ENCODE measurements at places on chromosomes 2 and 18.

DNA sequence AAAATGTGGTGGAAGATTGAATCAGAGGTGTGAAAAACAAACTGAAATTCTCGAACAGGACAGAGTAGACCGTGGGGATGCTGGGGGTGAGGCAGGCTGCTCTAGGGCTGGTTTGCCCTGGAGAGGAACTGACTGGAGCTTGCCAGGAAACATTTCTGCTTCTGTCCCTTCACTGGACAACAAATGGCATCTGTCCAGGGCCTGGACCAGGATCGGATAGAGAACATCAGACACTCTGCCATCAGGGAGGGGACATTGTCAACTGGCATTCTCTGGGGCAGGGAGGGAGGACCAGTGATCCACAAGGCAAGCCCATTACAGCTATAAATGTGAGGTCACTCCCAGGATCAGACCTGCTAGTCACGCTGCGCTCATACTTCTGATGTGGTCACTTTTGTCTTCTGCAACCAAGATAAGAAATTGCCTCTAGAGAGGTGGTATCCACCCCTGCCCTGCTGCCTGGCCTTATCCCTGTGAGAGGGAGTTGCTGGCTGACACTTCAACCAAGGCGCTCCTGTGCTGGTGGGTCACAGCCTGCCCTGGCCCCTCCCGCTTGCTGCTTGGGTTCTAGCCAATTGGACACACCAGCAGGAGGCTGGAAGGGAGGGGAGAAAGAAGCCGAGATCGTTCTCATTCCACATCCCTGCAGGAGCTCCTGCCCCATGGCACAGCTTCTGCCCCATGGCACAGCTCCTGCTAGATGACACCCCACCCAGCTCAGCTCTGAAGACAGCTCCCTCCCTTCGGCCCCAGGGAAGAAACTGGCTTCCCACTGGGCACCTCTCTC is 8.7 kb downstream of the NPPC start:
- DNase-seq, result no peak

GRCh38 chr18:28837100-28837499 is 660.2 kb upstream of the CDH2 start:
- DNase-seq, result no peak

DNA sequence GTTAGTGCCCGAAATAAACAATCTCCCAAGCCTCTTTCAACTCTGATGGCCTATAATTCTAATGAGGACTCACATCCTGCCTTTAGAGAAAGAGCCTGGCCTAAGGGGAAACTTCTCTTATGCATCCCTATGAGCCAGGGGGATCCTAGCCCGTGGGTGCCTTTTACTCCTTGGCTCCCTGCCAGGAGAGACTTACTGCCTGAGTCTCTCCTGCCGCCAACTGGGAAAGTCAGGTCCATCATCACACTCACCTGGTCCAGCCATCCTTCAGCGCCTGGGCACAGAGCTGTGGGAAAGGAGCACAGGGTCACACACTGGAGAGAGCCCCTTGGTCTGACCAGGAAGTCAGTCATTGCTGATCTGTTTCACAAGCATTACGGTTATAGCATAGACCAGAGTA is 24.1 kb downstream of the ENOSF1 start:
- no peak for DNase-seq

- DNase-seq, result no peak
Measured at GRCh38 chr2:144454466-144455287, 65.2 kb downstream of the ZEB2 start.

DNA sequence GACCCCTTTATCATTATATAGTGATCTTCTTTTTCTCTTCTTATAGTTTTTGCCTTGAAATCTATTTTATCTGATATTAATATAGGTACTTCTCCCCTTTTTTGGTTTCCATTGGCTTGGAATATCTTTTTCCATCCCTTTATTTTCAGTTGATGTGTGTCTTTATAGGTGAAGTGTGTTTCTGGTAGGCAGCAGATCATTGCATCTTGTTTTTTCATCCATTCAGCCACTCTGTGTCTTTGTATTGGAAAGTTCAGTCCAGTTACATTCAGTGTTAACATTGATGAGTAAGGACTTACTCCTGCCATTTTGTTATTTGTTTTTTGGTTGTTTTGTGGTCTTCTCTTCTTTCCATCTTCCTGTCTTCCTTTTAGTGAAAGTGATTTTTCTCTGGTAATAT is 133.4 kb downstream of the DIS3L2 start:
- DNase-seq, result no peak

DNA sequence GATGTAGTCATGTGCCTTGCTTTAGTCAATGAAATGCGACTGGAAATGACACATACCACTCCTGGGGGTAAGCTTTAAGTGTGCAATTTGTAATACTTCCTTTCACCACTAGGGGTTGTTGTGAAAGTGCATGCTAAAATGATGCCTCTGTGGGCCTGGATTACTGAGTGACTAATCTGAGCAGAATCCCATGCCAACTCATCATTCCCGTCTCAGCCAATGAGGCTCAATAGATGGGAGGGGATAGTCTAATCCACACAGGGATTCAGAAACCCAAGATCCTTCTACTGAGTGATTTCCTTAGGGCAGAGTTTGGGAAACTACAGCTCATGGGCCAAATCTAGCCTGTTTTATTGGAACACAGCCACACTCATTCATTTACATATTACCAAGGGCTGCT is 54.0 kb downstream of the HRH4 start:
- DNase-seq, result no peak

DNA sequence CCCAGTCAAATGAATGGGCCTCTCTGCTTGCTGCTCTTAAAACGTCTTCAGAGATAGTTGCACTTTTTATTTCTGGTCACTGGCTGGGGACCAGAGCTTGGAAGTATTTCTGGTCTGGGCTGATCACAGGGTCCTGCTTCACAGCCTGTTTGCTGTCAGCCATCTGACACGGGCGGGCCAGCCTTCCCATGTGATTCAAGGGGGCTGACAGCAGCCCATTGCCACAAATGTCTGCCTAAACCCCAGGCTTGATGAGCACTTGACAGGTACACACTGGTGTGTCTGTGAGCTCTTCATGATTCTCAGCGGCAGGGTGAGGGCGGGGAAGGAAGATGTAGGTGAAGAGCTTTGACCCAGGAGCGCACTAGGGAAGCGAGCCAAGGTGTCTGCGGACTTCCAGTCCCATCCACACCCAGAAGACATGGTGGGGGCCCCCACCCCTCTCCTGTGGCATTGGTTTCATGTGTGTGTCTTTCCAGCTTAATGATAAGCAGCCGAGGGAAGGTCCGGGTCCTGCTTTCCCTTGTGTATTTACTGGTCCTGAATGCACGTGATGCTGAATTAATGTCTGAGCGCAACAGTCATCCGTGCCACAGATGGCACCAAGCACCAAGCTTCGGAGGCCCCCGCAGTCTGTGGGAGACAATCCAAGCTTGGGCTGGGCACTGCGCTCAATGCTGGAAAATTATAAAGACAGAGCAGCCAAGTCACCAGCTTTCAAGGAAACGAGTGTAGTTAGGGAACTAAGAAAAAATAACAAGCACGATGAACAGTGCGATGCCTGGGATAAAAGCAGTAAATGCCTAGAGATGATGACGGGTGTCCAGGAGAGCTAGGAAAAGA is 73.3 kb downstream of the SH3BP4 start:
- DNase-seq, result peak; percentile 33

DNA sequence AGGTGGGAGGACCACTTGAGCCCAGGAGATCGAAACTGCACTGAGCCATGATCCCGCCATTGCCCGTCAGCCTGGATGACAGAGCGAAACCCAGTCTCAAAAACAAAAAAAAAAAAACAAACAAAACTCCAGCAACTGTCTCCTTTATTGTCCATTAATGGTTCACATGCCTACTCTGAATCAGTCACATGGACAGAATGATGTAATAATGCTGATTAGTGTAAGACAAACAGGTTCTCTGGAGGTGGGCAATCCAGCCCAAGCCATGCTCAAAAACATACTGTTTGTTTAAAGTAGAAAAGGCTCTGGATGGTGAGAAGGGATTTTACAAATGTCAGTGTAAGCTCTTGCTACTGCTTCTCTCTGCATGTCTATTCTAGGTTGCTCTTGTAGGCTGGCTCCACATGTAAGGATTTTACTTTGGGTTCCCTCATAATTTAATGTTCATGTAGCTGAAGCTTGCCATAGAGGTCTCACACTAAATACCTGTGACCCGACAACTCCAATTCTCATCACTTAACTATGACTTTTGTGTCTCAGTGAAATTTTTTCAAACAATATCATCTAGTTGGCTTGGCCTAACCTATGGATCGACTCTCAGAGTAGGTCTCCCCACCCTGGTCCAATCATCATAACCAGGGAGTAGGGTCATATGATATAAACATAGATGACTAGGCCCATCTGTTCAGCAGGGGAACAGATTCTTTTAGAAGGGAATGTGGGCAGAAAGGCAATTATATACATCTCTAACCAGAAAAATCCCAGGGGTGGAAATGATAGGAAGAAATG is 83.9 kb upstream of the SLC39A10 start:
- DNase-seq, result no peak

DNA sequence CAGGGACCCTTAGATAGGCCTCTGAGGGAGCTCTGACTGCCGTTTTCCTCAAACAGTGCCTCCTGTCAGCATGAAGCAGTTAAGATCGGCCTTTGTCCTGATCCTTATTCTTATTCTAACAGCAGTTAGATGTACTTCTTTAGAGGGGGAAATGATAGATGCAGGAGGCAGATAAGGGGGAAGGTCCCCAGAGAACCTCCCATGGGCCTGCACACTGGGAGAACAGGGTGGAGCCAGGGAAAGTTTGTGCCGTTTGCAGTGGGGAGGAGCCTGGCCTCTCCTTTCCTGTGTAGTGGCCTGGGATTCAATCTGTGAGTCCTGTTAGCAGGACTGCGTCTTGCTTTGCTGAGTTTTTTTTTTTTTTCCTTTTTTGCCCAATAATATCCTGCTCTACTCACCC is 7.9 kb upstream of the INPP4A start:
- no peak for DNase-seq

GRCh38 chr2:160141419-160141818 is 58.7 kb downstream of the ITGB6 start:
- no peak for DNase-seq

DNA sequence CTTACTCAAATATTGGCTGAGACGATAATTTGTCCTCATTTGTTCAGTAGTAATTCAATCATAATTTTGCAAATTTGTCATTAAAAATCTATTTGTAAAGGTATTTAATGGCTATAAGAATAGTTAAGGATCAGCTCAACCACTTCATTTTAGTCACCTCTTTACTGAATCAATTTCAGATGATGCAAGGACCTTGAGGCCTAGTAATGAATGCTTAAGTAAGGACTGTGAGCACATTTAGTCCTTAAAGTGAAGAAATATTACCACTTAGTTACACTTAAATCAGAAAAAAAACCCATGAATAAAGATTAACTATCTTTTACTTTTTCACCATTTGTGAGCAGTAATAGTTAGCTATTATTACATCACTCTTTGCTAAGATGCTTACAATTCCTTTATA is 778.9 kb downstream of the CCDC85A start:
- DNase-seq, result no peak

GRCh38 chr2:216549926-216550690 is 51.5 kb downstream of the RPL37A start:
- DNase-seq, result no peak

- DNase-seq, result no peak
Measured at GRCh38 chr2:162257425-162257824, 14.2 kb upstream of the FAP start.

DNA sequence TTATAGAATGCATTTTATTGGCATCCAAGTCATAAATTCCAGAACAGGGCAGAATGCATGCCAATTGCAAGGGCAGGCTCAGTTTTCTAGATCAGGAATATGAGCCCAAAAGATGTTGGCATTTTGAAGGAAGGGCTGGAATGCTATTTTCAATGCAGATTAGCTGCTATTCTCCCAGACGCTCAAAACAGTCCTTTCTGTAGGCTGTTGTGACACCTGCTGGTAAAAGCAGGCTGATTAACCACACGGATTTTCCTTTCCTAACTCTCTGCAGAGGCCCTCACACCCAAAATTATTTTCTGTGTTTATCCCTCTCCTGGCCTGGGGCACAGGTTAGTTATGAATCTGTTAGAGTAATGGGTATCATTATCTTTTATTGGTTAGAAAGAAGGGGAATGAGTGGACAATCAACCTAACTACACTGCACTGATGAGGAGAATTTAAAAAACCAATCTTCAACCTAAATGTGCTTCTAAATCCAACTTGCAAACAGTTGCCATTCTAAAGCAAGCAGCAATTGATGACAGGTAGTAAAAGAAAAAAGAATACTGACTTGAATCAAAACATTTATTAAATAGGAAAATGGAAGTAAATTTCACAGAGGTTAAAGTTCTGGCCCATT is 94.0 kb downstream of the PLA2R1 start:
- DNase-seq, result no peak

DNA sequence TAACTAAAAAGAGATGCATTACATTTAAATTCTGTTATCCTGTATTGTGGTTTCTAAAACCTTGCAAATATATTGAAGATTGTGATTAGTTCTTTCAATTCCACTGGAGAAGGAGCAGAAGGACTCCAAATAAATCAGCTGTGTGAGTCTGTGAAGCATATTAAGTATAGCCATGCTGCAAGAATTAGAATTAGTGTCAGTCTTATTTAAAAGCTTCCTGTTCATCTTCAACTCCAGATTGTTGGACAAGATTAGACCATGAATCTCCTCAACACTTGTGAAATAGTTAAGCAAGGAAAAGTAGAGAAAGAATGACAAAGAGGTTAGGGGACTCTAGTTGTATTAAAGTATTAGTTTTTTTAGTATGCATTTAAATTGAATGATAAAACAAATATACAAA is 92.5 kb upstream of the LRP1B start:
- DNase-seq, result no peak
